ENCODE measurements at places on chromosomes 5 and 9.

GRCh38 chr5:68479524-68479923 lies 264.0 kb downstream of the PIK3R1 start:
- DNase-seq: no peak

- no peak for DNase-seq
Measured at GRCh38 chr5:9954869-9955268, 294.8 kb downstream of the ATPSCKMT start.

GRCh38 chr9:72590824-72591223 lies 69.4 kb downstream of the TMC1 start:
- DNase-seq: no peak

DNA sequence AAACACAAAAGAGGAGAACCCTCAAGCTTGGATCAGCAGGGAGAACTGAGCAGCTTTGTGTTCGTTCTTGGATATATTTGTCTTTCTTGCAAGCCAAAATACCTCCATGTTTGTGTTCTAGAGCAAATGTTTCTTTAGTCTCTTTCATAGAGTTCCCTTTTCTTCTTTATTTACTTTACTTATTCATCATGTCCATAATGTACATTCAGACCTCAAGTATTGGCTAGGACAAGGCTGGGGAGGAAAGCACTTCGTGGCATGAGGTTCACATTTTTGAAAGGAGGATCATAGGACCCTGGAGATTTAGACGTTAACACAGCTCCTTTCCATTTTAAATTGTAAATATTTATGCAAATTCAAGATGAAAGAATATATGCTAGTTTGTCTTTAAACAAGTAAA lies 590.2 kb upstream of the MEF2C start:
- DNase-seq: no peak

DNA sequence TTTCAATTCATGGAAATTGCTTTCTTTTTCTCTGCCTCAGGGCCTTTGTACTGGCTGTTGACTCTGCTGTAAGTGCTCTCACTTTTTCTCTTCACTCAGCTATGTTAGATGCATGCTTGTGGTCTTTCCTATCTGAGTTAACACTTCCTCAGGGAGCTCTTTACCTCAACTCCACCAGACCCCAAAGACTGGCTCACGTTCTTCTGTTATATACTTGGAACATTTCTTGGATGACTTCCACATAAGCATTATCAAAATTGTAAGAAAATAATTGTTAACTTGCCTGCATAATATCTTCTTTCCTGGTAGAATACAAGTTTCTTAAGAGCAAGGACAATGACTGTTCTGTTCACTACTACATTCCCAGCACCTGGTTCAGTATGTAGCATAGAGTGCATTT lies 455.9 kb downstream of the EBF1 start:
- no peak for DNase-seq

DNA sequence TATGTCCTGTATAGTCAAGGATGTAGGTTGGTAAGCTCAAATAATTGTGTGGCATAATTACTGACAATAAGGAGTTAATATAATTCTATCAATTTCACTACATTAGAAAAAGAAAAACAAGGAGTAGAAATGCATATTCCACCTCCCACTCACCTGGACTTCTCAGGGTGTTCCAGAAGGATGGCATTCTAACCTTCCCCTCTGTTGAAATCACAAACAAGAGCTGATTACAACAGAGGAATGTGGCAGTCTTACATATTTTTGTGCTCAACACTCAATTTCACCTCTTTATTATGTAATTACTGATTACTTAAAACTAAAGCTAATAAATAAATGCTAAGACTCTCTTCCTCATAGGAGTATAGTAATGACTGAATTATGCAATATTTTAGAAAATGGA lies 745.3 kb downstream of the DTWD2 start:
- no peak for DNase-seq

DNA sequence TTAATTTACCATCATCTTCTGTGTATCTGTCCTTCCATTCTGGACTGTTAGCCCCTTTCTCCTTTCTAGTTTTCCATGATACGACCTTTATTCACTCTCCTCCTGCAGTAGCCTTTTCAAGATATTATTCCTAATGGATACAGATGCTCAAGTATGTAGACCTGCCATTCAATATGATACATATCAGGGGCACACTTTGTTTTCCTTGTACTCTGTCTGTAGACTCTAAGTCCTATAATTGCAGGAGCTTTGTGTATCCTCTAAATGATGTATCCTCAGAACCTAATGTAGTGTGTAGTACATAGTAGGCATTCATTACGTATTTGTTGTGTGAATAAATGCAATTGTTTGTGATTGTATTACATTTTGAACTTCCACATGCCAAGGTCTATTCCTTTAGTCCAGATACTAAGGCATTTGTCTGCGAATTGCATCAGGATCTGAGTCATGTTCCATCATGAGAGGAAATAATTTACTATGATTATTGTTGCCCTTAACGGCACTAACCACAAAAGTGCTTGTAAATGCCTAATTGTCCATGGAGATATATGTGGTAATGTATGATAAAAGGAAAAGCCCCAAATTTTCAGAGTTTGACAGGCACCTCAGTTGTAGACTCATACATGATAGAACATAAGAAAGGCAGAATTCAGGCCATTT lies 57.1 kb upstream of the IZUMO3 start:
- no peak for DNase-seq

GRCh38 chr9:88321764-88322163 lies 66.5 kb upstream of the SPIN1 start:
- DNase-seq: no peak

GRCh38 chr9:14366076-14366475 lies 52.1 kb upstream of the NFIB start:
- DNase-seq: no peak

DNA sequence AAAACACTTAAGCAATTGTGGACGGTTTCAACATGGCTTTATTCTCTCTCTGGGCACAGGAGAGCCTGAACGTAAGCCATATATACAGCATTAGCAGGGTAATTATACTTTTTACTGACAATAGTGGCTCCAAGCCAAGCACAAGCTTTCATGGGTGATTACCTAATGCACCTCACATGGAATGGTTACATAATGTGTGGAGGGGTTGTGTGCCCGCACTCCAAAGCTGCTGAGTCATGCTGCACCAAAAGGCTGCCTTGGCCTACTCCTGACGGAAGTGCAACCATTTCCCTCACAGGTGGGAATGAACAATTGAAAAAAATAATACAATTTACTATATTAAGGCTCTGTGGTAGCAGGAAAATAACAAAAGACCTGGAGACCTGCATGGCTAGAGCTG lies 86.5 kb upstream of the ATP10B start:
- no peak for DNase-seq
